ENCODE measurements at places on chromosomes 2 and 18.

GRCh38 chr2:42125841-42126594 is 43.1 kb upstream of the EML4 start:
- DNase-seq: peak; percentile 16

- DNase-seq: no peak
Observed at GRCh38 chr2:96103187-96103601, 13.2 kb downstream of the ADRA2B start.

- DNase-seq: peak; percentile 44
Observed at GRCh38 chr2:178301649-178302238, 107.4 kb downstream of the OSBPL6 start.

- DNase-seq: no peak
Observed at GRCh38 chr2:64220265-64220664, 76.0 kb upstream of the PELI1 start.

DNA sequence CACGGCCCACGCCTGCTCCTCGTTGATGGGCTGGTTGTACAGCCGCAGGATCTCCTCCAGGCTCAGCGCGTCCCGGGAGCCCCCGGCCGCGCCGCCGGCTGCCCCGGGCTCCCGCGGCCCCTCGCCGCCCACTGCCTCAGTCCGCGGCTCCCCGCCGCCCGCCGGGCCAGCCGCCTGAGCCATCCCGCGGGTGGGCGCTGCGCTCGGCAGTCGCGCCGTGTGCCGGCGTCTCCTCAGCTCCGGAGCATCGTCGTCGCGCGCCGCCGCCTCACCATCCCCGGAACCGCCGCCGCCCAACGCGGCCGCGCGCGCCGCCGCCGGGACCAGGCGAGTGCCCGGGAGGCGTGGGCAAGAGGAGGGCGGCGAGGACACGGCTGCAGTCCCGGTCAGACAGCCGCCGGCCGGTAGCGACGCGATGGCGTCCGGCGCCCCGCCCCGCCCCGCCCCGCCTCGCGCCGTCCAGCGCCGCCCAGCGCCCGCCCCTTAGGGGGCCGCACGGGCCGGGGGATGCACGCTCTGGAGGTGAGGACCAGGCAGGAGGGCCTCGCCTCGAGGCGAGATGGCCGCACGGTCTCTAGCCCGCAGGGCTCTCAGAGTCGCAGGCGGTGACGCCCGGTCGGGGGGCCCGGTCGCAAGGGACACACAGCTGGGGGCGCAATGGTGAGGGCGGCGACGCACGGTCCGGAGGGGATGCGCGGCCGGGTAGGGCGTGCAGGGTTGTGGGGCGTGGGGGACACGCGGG is at the start of gene SPIRE1:
Gene SPIRE1 (minus strand): TSS at position 424 of the 742 bp plus-strand sequence. CDS start 241 bp downstream, at position 183.
- peak; percentile 61 for DNase-seq

GRCh38 chr2:238160206-238161129 is 1.7 kb downstream of the ERFE start:
- peak; percentile 30 for DNase-seq

GRCh38 chr2:152468899-152469692 is 134.1 kb downstream of the FMNL2 start:
- DNase-seq: no peak

GRCh38 chr2:37740164-37740739 is 68.8 kb upstream of the CDC42EP3 start:
- DNase-seq: no peak

DNA sequence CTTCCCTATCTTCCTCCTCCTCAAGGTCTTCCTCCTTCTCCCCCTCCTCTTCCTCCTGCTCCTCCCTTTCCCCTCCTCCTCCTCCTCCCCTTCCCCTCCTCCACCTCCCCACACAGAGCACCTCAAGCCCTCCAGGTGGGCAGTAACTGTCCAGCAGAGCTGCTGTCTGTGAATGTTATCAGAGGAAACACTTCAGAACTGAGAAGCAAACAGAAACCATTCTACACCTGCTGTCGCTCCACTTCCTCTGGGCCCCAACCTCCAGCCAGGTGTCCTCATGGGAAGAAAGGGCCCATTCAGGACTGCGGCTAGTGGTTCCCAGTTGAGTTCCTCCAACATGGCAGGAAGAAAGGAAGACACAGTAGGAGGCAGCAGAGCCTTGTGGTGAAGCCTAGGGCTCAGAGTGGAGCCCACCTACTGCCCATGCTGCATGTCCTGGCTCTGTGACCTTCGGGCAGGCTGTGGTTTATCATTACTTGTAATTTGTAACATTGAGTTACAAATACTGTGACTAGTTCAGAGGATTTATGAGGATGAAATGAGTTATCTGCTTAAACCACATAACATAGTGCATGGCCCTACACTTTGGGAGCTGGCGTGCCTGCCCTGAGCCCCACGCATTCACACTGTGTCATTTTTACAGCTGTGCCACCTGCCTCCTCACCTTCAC is 165.9 kb upstream of the ID2 start:
- DNase-seq: no peak

- DNase-seq: no peak
Observed at GRCh38 chr2:38400513-38400912, 23.4 kb upstream of the ATL2 start.

Data from NCI-H524 (cell line).